ENCODE measurements at places on chromosomes 2 and 18.
A peak's percentile ranks its signal among the peaks of the same experiment; 100 is the strongest.

GRCh38 chr2:8309131-8309530 is 372.7 kb upstream of the ID2 start:
- DNase-seq, result no peak

- no peak for DNase-seq
Observed at GRCh38 chr2:162734866-162735265, 103.7 kb downstream of the KCNH7 start.

GRCh38 chr2:71720283-71720560 is 266.9 kb downstream of the DYSF start:
- DNase-seq, result no peak

- DNase-seq, result no peak
Observed at GRCh38 chr2:232893834-232894233, 23.8 kb downstream of the SNORC start.

GRCh38 chr2:73762571-73762970 is 17.3 kb downstream of the DUSP11 start:
- DNase-seq, result no peak

- no peak for DNase-seq
Observed at GRCh38 chr2:234913208-234913626, 38.6 kb upstream of the SH3BP4 start.

GRCh38 chr18:46160050-46160798 is 56.0 kb downstream of the HAUS1 start:
- no peak for DNase-seq

DNA sequence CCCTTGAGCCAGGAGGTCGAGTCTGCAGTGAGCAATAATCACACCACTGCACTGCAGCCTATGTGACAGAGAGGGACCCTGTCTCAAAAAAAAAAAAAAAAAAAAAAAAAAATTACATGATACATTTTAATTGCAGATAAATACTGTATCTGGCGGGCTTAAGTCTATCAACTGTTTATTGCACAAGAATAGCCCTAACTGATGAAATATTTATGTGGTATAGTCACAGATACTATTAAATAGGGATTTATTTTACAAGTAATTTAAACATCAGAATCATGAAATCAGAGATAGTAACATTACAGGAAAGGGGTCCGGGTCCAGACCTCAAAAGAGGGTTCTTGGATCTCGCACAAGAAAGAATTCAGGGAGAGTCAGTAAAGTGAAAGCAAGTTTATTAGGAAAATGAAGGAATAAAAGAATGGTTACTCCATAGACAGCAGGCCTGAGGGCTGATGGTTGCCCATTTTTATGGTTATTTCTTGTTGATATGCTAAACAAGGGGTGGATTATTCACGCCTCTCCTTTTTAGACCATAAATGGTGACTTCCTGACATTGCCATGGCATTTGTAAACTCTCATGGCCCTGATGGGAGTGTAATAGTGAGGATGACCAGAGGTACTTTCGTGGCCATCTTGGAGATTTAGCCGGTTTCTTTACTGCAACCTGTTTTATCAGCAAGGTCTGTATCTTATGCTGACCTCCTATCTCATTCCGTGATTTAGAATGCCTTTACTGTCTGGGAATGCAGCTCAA is 166.6 kb downstream of the PMAIP1 start:
- no peak for DNase-seq

DNA sequence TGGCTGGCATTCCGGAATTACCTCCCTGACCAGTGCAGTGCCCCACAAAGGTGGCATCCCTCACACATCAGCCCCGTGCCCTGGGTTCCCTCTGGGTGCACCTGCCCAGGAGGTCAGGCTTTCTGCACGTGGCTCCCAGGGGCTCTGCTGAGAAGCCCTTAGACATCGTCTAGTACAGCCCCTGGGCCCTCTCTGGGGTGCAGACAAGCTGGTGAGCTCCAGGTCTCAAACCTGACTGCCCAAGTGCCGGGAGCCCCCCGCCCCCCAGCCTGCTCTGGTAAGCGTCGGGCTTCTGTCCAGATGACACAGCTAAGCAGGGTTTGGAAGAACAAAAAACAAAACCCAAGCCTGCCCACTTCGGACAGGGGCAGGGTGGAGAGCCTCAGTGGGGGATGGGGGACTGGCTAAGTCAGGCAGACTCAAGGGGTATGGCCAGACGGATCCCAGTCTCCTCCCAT is 20.2 kb downstream of the TWIST2 start:
- no peak for DNase-seq

- no peak for DNase-seq
Observed at GRCh38 chr2:212136216-212136795, 402.3 kb downstream of the ERBB4 start.

GRCh38 chr2:201151127-201151981 is 31.6 kb upstream of the CASP10 start:
- DNase-seq, result no peak

- no peak for DNase-seq
Observed at GRCh38 chr2:17547237-17547636, 6.7 kb downstream of the VSNL1 start.

DNA sequence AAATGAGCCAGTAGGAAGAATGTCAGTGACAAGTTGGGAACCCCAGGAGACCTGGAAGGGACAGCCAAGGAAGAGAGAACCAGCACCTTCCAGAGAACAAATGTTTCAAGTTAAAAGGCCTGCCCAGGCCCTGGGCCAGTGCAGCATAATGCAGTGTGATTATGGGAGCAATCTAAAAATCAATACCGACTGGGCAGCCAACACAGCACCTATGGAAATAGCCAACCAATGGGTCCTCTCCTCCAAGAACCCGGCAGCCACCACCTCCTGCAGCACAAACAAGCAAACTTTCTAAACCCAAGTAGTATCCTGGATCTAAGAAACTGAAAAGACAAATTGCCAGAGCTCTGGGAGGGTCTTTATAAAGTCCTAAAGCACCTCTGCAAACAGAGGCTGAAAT is 71.7 kb downstream of the CLHC1 start:
- no peak for DNase-seq

DNA sequence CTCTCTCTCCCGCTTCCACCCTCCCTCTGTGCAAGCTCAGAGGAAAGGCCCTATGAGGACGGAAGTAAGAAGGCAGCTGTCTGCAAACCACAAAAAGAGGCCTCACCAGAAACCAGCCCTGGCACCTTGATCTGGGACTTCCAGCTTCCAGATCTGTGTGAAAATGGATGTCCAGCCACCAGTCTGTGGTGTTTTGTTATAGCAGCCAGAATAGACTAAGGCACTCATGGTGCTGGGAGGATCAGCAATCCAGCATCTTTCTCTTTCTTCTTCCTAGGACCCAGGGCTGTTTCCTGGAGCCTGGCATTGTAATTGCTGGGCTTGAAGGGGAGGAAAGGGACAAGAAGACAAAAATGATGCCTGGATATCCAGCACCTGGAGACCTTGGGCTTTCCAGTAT is 122.5 kb downstream of the SOCS6 start:
- DNase-seq, result no peak

GRCh38 chr2:238846628-238847418 is 1.1 kb upstream of the TWIST2 start:
- no peak for DNase-seq

- DNase-seq, result no peak
Observed at GRCh38 chr2:68512326-68512725, 44.9 kb downstream of the APLF start.

GRCh38 chr2:53312721-53313120 is 454.9 kb upstream of the CHAC2 start:
- DNase-seq, result no peak

GRCh38 chr2:32008805-32009515 is 1.8 kb downstream of the MEMO1 start:
- DNase-seq, result no peak

GRCh38 chr2:152240559-152241231 is 65.1 kb upstream of the STAM2 start:
- DNase-seq, result no peak

DNA sequence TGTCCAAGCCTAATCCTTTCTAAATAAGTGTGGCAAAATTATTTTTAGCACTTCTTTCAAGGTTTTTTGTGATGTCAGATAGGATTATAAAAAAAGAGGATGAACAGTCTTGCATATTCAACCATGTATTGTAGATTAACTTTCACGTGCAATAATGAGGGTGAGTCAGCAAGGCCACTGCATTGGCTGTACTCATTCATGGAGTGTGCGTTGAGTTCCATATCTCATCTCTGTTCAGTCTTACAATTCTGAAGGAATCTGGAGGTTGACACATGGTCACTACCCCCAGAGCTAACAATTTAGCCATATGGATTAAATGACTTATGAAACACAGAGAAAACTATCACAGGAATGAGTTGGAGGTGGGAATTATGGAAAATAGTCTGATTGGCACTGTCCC is 810.5 kb downstream of the SLC4A3 start:
- no peak for DNase-seq

GRCh38 chr2:96528006-96528699 is 8.4 kb upstream of the ARID5A start:
- no peak for DNase-seq

- no peak for DNase-seq
Observed at GRCh38 chr2:226578879-226579278, 220.7 kb downstream of the IRS1 start.

DNA sequence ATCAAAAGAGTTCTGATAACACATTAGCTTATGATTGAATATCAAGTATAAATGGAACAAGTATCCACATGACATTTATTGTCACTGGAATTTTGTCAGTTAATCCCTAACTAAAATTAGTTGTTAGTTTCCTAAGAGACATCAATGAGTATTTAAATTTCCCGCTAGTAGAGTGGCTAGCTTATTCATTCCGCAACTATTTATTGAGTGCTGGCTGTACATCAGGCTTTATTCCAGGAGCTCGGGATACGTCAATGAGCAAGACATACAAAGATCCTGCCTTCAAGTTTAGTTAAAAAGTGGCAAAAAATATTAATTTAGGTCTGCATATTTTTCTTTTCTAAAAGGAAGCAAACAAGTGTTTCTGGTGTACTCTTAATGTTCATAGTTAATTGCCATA is 59.3 kb downstream of the PRKRA start:
- DNase-seq, result no peak

GRCh38 chr2:20829861-20830260 is 7.0 kb upstream of the LDAH start:
- no peak for DNase-seq

DNA sequence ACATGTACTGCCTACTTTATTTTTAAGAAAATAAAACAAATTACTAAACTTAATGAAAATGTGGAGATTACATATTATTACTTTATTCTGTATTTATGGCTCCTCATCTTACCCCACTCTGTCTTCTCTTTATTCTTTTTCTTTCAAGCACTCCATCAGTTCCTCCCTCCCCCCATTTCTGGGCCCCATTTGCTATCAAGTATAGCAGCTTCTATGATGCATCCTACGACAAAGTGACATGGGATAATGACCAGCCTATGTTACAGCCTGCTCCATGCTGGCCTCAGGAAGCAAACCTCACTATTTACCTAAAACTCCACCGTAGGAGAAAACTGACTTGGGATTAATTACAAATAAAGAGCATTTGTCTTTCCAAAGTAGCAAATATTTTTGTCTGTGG is 58.8 kb downstream of the RND3 start:
- DNase-seq, result no peak

GRCh38 chr18:34754300-34754699 is 44.2 kb downstream of the DTNA start:
- no peak for DNase-seq

DNA sequence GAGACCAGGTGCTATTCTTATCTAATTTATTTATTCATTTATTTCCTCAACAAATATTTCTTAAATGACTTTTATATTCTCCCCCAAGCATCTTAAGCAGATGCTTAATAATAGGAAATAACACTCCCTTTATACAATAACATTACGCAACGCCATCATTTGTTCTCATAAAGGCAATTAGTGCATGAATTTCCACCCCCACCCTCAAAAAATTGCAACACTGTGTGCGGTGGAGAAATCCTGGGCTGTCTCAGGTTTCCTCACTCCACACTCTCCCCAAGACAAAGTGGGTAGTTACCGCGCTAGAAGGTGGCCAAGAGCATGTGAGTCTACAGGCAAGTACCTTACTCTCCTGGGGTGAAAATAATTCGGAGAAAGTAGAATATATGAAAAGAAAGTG is 37.0 kb upstream of the CTDP1 start:
- DNase-seq, result no peak

GRCh38 chr18:13558124-13558523 is 168.2 kb downstream of the FAM210A start:
- no peak for DNase-seq

- DNase-seq, result no peak
Observed at GRCh38 chr2:72040629-72041571, 106.8 kb downstream of the CYP26B1 start.

GRCh38 chr2:216335252-216335651 is 37.0 kb downstream of the MARCHF4 start:
- no peak for DNase-seq

DNA sequence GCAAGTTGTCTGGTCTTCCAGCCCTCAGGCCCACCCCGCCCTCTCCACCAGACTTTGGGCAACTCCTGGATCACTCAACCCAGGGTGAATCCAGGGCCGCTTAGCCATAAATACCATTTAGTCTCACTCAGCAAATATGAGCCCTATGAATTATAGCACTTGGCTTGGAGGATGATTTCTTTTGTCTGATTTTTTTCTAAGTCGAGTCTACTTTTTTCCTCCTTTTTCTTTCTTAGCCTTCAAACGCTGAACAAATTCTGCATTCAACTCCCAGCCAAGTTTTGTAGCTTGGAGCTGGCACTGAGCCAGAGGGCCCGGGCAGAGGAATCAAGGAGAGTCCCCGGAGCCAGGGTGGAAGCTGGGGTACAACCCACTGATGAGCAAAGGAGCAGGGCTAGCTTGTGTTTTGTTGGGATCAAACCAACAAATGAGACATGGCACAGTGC is 48.7 kb downstream of the SERTAD2 start:
- no peak for DNase-seq

GRCh38 chr2:98487806-98488189 is 43.1 kb downstream of the INPP4A start:
- peak; percentile 47 for DNase-seq

DNA sequence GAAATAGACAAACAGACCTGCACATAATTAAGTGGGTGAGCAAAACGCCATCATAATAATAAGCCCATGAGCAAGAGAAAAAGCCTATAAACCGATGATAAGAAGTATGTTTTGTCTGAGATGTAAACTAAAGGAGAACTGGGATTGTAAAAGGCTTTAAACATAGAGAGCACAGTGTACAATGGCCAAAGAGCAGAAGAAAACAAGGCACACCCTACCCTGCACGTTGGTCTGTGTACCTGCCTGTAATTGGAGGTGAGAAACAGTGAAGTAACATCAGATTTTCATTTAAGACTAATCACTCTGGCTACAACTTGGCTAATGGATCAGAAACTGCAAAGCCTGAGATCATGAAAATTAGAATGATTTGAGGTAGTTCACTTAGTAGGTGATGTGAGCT is 1094.7 kb upstream of the GYPC start:
- no peak for DNase-seq

- DNase-seq, result no peak
Observed at GRCh38 chr18:77161961-77162360, 29.4 kb upstream of the MBP start.

GRCh38 chr2:169808221-169808620 is 9.6 kb downstream of the SSB start:
- DNase-seq, result no peak

DNA sequence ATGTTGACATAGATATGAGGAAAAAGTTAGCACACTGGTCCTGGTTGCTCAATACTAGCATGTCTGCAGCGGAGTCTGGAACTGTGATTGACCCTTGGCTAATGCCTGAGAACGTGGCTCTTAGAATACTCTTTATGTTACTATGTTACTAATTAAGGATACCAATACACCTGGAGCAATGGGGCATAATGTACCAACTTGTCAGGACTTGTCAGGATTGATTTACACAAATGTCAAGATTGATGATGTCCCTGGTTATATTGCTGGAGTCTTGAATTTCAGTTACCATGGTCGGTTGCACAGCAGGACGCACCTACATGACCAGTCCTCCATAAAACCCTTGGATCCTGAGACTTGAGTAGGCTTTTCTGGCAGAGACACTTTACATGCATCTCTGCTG is 810.9 kb downstream of the CPS1 start:
- DNase-seq, result no peak
